ENCODE measurements at places on chromosomes 11 and 22.

DNA sequence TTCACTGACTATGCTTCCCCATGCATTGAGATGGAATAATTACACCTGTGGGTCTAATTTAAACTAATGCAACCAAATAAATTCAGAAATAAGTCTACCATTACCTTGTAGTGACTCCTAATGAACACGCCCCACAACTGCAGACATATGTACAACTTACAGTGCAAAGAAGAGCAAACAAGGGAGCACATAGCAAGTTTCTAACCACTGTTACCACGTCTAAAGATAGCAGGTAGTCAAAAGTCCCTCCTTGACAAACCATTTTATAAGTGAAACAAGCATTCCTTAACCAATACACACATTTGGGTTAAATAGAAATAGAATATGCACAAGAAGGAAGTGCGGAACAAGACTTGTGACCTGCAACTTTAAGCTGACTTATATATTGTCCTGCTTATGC lies 20.6 kb downstream of the PHF21A start:
- no peak for DNase-seq

GRCh38 chr11:114826910-114827442 lies 148.6 kb downstream of the NXPE2 start:
- DNase-seq: no peak

GRCh38 chr11:40290171-40290631 lies 1169.3 kb downstream of the LRRC4C start:
- no peak for DNase-seq

GRCh38 chr11:111774955-111775710 lies 8.9 kb upstream of the PPP2R1B start:
- DNase-seq: no peak

DNA sequence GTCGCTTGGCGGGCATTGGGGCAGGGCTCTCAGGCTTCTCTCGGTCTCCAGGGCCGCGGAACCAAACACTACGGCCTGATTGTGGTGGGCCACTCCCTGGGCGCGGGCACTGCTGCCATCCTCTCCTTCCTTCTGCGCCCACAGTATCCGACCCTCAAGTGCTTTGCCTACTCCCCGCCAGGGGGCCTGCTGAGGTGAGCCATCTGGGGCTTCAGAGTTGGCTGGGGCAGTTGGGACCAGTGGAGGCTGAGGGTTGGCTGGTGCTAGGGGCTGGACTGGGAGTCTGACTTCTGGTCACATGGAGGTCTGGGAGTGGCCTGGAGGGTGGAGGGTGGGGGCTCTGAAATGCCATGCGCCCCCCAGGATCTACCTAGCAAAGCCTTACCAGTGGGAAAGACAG lies 15.3 kb upstream of the MYRF start:
- DNase-seq: peak; percentile 59

Measured in K562 (cell line).